ENCODE measurements at places on chromosomes 2 and 18. TPM values are rescaled to one million over a fixed set of nuclear protein-coding genes. Genes with fewer than 3 reads are reported as not detected.

Gene NT5DC4
- not detected for total RNA-seq

Gene DSG1
- total RNA-seq = not detected

Gene PAIP2B
- total RNA-seq = 1.1 TPM

Gene CYP26B1
- total RNA-seq = 0.52 TPM

Gene NT5C1B
- not detected for total RNA-seq

Gene TUBB8B
- not detected for total RNA-seq

Gene TRIM54
- total RNA-seq = not detected

Gene CYRIA
- 25.9 TPM for total RNA-seq

Gene APOB
- 1.7 TPM for total RNA-seq

Gene FIGN
- total RNA-seq = 2.2 TPM

Gene ADI1
- 69.4 TPM for total RNA-seq
